ENCODE measurements at places on chromosomes 1 and 21.

GRCh38 chr21:46079352-46080170 lies 18.4 kb upstream of the COL6A2 start:
- DNase-seq: no peak

DNA sequence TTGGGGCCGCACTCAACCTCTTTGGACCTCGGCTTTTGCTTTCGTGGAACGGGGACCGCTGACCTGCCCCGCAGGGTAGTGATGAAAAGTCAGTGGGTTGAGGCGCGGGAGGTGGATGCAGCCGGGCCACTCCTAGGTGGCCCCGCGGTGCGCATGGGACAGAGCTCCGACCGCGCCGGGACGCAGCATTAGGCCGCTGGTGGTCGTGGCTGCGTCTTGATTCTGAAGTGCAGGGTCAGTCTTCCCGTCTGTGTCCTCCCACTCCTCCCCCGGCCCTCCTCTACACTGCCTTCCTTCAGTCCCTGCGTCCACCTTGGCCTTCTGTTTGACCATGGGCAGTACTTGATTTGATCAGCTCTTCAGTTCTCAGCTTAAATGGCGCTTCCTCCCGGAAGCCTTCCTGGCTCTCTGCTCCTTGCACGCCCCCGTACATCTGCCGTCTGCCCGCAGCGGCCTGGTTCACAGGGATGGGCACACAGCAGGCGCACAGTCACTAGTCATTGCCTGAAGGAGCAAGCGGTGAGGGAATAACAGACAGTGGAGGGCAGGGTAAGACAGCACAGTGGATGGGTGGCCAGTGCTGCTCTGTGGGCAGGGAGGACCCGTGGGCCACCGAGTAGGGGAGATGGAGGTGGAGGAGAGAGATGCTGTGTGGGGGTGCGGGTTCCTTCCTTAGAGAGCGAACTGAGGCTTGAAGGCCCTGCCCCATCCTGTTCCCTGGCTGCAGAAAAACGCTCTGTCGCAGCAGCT lies 633 bp downstream of the THEMIS2 start:
- DNase-seq: no peak

- no peak for DNase-seq
These were observed 45.3 kb downstream of the TTC39A start for GRCh38 chr1:51285055-51285454.

DNA sequence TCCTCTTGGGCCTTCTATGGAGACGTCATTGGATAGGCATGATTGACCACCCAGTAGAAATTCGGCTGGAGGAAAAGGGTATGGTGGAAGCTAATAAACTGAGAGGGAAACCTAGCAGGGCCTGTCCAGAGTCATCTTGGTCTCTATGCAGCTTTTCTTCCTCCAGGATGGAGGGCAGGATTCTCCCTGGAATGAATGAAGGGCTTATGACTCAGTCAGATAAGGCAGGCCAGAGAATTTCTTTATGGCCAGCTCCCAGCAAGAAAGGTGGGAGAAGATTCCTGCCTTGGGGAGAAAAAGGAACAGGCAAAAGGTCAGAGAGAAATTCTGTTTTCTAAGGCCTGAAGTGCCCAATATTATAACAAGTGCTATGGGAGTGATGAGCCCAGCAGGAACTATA lies 17.1 kb downstream of the FBLIM1 start:
- DNase-seq: no peak

DNA sequence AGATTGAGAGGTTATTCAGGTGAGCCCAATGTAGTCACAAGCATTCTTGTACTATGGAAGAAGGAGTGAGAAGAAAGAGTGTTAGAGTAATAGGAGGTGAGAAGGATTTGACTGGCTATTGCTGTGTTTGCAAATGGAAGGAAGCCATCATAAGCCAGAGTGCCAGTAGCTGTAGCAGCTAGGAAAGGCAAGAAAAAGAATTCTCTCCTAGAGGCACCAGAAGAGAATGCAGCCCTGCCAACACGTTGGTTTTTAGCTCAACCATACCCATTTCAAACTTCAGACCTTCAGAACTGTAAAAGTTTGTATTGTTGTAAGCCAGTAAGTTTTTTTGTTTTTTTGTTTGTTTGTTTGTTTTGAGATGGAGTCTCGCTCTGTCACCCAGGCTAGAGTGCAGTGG lies 8.9 kb upstream of the IL12RB2 start:
- DNase-seq: no peak

GRCh38 chr1:87325982-87326738 lies 2.5 kb upstream of the LMO4 start:
- no peak for DNase-seq

GRCh38 chr1:23402286-23403037 lies 22.1 kb downstream of the TCEA3 start:
- DNase-seq: no peak

GRCh38 chr1:57329001-57329527 lies 94.8 kb downstream of the DAB1 start:
- DNase-seq: no peak

GRCh38 chr21:15422783-15423182 lies 307.0 kb upstream of the USP25 start:
- no peak for DNase-seq

DNA sequence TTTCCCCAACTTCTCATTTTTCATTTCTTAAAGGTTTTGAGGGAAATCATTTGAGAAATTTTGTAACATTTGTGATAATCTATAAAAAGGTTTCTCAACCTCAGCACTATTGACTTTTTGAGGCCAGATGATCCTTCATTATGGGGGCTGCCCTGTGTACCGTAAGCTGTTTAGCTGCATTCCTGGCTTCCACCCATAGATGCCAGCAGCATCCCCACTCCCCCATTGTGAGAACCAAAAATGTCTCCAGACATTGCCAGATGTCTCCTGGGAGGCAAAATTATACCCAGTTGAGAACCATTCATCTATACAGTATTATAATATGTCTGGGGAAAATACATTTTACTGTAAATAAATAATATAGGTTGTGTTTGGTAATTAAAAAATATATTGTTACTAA lies 146.0 kb downstream of the PBX1 start:
- DNase-seq: no peak

DNA sequence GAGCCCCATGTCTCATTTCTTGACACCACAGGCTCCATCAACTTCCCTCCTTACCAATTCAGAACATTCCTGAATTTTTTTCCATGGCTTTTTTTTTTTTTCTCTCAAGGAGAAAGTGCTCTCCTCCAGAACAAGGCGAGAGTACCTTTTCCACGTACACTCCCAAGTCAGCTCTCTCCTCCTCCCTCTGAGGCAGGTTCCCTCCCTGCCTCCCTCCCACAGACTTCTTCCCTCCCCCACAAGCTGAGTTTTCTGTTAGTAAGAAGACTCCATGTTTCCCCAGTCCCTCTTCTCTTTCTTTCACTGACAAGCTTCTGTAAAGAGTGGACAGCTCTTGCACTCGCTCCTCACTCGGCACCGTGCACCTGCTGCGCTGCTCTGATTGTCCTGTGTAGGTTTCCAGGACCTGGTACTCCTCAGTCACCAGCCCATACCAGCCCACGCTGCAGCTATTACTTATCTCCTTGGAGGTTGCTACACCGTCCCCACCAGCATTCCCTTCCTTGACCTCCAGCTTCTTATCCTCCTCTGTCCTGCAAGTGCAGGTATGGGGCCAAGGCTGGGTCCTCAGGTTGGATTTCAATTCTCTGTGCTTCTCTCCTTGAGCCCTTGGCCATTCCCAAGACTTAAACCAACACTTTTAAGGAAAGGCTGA lies 3.8 kb downstream of the TRAF5 start:
- DNase-seq: no peak

DNA sequence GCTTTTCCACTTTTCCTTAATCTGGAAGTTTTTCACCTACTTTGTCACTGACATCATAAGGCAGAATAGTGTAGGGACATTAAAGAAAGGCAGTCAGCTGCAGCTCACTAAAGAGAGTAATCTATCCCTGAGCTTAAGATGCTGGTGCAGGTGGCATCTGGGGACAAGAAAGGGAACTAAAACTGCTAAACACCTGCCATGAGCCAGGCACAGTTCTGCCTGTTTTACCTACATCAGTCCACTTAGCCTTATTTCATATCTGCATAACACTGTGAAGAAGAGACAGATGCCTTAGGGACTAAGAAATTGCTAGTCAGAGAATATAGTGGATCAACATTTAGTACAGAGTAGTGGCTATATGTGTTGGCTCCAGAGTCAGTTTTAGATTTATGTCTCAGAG lies 88.1 kb downstream of the GPATCH2 start:
- DNase-seq: no peak

GRCh38 chr1:153400244-153400643 lies 9.4 kb upstream of the S100A8 start:
- DNase-seq: no peak

- DNase-seq: no peak
These were observed 92.0 kb downstream of the IER5 start for GRCh38 chr1:181180407-181181031.

DNA sequence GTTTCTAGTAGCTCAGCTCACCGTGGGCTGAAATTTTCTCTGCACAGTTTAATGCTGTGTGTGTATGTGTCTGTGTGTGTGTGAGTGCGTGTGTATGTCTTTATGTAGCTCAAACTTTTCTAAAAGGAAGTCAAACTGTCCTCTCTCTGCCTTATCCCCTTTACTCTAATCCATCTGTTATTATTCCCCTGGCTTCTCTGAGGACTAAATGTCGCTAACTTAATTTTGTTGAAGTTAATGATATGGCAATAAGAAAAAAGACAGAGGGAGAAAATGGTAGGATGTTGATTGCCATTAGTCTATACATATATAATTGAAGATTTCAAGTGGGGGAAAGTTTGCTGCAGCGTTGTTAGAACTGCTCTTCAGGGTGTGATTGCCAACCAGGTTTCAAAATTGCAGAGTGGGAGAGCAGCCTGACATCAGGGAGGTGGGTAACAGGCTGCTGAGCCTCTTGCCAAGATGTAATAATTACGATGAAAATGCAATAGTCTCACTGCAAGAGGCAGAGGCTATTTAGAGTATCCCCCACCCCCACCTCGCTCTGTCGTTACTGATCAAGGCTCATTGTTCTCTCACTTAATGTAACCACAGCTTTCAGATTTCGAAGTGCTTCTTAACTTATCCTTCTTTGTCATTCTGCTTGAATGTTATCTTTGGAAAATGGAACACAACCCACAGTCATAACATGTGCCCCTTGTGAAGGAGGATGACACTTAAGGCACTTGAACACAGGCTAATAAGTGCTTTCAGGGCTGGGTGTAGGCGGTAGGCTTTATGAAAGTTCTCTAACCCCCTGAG lies 559.0 kb upstream of the PLXNA2 start:
- no peak for DNase-seq

- no peak for DNase-seq
These were observed 17.4 kb downstream of the PTTG1IP start for GRCh38 chr21:44856131-44856530.

GRCh38 chr1:40045182-40045581 lies 4.7 kb downstream of the CAP1 start:
- DNase-seq: no peak

DNA sequence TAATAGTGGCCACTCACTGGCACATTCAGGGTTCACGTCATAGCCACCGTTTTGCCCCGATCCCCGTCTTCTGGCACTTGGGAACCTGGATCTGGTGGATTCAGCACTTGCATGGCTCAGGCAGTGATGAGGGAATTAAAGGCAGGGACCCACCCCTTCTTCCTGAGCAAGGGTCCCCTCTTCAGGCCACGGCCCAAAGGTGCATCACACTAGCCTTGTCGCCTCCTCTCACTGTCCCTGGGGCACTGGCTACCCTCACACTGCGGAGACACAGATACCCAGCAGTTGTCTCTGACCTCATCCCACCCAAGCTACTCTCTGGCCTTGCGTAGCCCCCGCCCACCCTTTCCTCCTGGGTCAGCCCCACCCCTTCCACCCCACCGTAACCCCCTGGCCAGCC lies 19.9 kb upstream of the LDLRAP1 start:
- no peak for DNase-seq

- DNase-seq: no peak
These were observed 15.9 kb upstream of the TMEM125 start for GRCh38 chr1:43253876-43254275.

Measured in stimulated activated CD4-positive, alpha-beta T cell treated with anti-CD3 and anti-CD28 coated beads, Interleukin-15, amount 100 ng/mL, for 1 hour (primary cell).